Activated CD4-positive, alpha-beta T cell treated with anti-CD3 and anti-CD28 coated beads, Interleukin-2, amount 10 ng/mL, durations not matched to agents 24 days and 14 days (primary cell): ENCODE measurements at places on chromosomes 1 and 21. TPM values are rescaled to one million over a fixed set of nuclear protein-coding genes. Genes with fewer than 3 reads are reported as not detected.

Gene SPRR2F
- total RNA-seq, result not detected in 2 replicates

Gene SYNC
- total RNA-seq, result not detected in 2 replicates

Gene SLC5A9
- not detected in 2 replicates for total RNA-seq

Gene GRIK3
- not detected in 2 replicates for total RNA-seq

Gene SPATA21
- total RNA-seq, result not detected in 2 replicates

Gene SLC25A24
- 16.9 and 18.4 TPM in 2 replicates for total RNA-seq

Gene PALMD
- not detected in 2 replicates for total RNA-seq

Gene MTARC2
- not detected in 2 replicates for total RNA-seq

Gene HRNR
- total RNA-seq, result not detected in 2 replicates

Gene CFHR4
- not detected in 2 replicates for total RNA-seq

Gene FOXD3
- total RNA-seq, result not detected in 2 replicates

Gene OR2L2
- total RNA-seq, result 0.07 TPM in 2 replicates

- peak overlapping the region; percentile 42 for H3K27ac ChIP-seq
- peaks cover 15% of the 10 kb centered on the region for H3K4me1 ChIP-seq
- peaks cover 50% of the 10 kb centered on the region for H3K36me3 ChIP-seq
- H3K4me3 ChIP-seq, result no peak overlapping the region
- no peak for DNase-seq
Observed at GRCh38 chr1:41590331-41590730, 105.8 kb upstream of the EDN2 start.

- H3K4me3 ChIP-seq, result no peak overlapping the region
- H3K27me3 ChIP-seq, result peaks cover 8% of the 10 kb centered on the region
- no peak for DNase-seq
- no peaks in the 10 kb centered on the region for H3K36me3 ChIP-seq
- H3K27ac ChIP-seq, result no peak overlapping the region
Observed at GRCh38 chr1:67610450-67610849, 74.6 kb upstream of the GADD45A start.

- DNase-seq, result no peak
- no peaks in the 10 kb centered on the region for H3K36me3 ChIP-seq
- H3K4me3 ChIP-seq, result peak overlapping the region; percentile 41
- peak overlapping the region; percentile 88 for H3K27ac ChIP-seq
Observed at GRCh38 chr1:109891930-109892329, 18.7 kb upstream of the CSF1 start.

- peak overlapping the region; percentile 61 for H3K4me3 ChIP-seq
- peaks cover 24% of the 10 kb centered on the region for H3K4me1 ChIP-seq
- peaks cover 4% of the 10 kb centered on the region for H3K27me3 ChIP-seq
- peak overlapping the region; percentile 77 for H3K27ac ChIP-seq
- no peak for DNase-seq
Observed at GRCh38 chr21:34640858-34641257, 25.9 kb upstream of the RCAN1 start.

- no peak overlapping the region for H3K4me3 ChIP-seq
- peaks cover 4% of the 10 kb centered on the region for H3K36me3 ChIP-seq
- H3K27me3 ChIP-seq, result peaks cover 16% of the 10 kb centered on the region
- no peak overlapping the region for H3K27ac ChIP-seq
- no peak for DNase-seq
Observed at GRCh38 chr1:13694886-13695684, 4.9 kb upstream of the PRDM2 start.

DNA sequence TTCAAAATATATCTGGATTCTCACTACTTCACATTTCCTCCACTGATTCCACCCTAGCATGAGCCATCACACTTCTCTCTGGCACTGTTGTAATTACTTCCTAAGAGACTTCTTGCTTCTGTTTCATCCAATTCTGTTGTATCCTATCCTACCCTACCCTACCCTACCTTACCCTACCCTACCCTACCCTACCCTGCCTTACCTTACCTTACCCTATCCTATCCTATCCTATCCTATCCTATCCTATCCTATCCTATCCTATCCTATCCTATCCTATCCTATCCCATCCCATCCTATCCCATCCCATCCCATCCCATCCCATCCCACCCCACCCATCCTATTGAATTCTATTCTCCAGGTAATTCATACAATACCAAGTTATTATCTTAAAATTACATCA, 29.7 kb downstream of the KCNA2 start:
- DNase-seq, result no peak
- peaks cover 49% of the 10 kb centered on the region for H3K27me3 ChIP-seq
- H3K36me3 ChIP-seq, result no peaks in the 10 kb centered on the region
- no peak overlapping the region for H3K27ac ChIP-seq
- H3K4me3 ChIP-seq, result no peak overlapping the region

GRCh38 chr1:111600886-111601386, 18.7 kb upstream of the RAP1A start:
- peak; percentile 79 for DNase-seq
- peaks cover 93% of the 10 kb centered on the region for H3K4me1 ChIP-seq

- no peak for DNase-seq
- H3K36me3 ChIP-seq, result no peaks in the 10 kb centered on the region
- H3K4me3 ChIP-seq, result no peak overlapping the region
- no peaks in the 10 kb centered on the region for H3K27me3 ChIP-seq
Observed at GRCh38 chr1:240909701-240910457, 297.9 kb upstream of the GREM2 start.

- H3K27me3 ChIP-seq, result peaks cover 5% of the 10 kb centered on the region
- no peak overlapping the region for H3K27ac ChIP-seq
- peaks cover 24% of the 10 kb centered on the region for H3K4me1 ChIP-seq
- H3K36me3 ChIP-seq, result no peaks in the 10 kb centered on the region
- H3K4me3 ChIP-seq, result peak overlapping the region; percentile 46
- no peak for DNase-seq
Observed at GRCh38 chr21:35428001-35428320, 378.9 kb upstream of the RUNX1 start.

DNA sequence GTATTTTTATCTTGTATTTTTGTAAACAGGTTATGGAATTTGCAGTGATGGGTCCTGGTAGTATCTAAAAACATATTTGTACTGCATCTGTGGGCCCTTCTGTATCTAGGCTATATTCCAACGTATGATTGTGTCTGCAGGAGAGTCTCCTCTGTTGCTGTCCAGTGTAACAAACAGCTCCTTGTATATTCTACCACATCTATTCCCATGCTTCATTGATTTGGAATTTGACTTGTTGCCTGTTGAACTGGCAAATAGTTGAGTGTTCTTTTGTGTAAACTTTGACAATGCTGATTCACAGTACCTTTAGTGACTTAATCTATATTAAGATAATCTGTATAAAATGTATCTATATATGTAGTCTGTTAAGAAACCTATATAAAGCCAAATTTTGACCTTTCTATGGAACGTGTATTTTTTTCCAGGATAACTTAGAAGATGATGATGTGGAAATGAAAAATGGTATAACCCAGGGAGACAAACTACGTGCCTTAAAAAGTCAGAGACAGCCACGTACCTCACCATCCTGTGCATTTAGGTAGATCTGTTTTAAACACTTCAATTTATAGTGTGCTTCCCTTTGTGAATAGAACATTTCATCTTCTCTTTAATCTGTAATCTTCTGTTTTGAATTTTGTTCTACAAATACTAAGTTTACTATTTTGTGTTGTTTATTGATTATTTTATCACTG, 43.4 kb upstream of the GPR88 start:
- H3K4me1 ChIP-seq, result no peaks in the 10 kb centered on the region
- no peak for DNase-seq
- no peak overlapping the region for H3K27ac ChIP-seq
- no peaks in the 10 kb centered on the region for H3K27me3 ChIP-seq
- peaks cover 37% of the 10 kb centered on the region for H3K36me3 ChIP-seq

DNA sequence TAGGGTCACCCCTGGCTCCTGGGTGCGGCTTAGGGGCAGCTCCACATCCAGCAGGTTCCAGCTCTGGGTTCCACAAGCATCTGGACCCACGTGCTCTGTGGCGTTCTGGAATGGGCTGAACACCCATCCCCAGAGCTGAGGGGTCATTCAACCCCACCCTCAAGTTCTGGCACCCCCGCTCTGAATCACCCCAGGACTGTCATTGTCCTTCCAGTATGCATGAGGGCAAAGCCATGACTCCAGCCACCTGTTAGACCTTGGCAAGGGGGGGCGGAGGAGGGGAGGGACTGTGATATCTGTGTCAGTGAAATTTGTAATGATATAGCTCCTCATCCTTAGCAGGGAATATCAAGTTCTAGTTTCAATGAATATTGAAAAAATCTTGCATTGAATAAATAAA, 12.3 kb downstream of the INSRR start:
- peaks cover 44% of the 10 kb centered on the region for H3K27me3 ChIP-seq
- H3K4me3 ChIP-seq, result no peak overlapping the region
- H3K36me3 ChIP-seq, result peaks cover 2% of the 10 kb centered on the region
- H3K4me1 ChIP-seq, result peaks cover 30% of the 10 kb centered on the region
- H3K27ac ChIP-seq, result no peak overlapping the region

GRCh38 chr1:58802640-58803399, 19.0 kb upstream of the JUN start:
- H3K27ac ChIP-seq, result no peak overlapping the region
- H3K4me3 ChIP-seq, result no peak overlapping the region
- peaks cover 7% of the 10 kb centered on the region for H3K4me1 ChIP-seq
- H3K36me3 ChIP-seq, result peaks cover 13% of the 10 kb centered on the region
- no peak for DNase-seq

- H3K27ac ChIP-seq, result no peak overlapping the region
- no peaks in the 10 kb centered on the region for H3K36me3 ChIP-seq
- no peaks in the 10 kb centered on the region for H3K4me1 ChIP-seq
- no peak overlapping the region for H3K4me3 ChIP-seq
- H3K27me3 ChIP-seq, result peaks cover 8% of the 10 kb centered on the region
- no peak for DNase-seq
Observed at GRCh38 chr1:243903895-243904294, 53.9 kb upstream of the AKT3 start.

DNA sequence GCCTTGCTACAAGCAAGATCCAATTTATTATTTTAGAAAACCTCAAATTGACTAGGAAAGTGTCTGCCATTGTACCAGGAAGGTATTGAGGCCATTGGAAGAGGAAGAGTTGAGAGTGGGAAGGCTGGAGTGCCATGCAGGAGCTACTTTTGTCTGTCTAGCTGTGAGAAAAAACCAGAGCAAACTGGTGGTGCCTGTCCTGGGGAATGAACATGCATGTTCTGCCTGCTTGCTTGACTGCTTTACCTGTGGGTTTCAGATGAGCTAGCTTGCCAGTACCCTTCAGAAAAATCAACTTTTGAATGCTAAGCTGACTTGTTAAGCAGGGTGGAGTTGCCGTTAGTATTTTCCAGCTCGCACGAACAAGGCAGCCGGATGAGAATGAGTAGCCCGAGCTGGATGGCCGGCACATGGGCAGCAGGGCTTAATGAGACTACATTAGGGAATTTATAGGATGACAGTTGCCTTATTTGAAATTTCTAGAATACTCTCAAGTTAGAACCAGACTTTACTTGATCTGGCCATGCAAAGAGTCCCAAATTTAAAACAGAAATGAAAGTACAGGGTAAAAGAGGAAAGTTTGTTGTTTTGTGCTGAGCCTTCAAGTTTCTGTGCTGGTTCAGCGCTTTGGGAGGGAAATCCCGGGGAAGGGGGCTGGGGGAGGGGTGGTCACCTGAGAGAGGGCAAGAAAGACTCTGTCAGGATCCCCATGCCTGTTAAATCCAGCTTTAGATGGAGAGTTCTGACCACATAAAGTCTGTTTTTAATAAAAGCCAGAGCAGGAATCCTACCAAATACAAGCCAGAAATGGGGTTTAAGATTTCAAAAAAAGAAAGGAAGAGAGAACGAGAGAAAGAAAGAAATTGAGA, 29.6 kb upstream of the C1orf105 start:
- H3K27me3 ChIP-seq, result peaks cover 2% of the 10 kb centered on the region
- H3K27ac ChIP-seq, result no peak overlapping the region
- no peak overlapping the region for H3K4me3 ChIP-seq
- H3K4me1 ChIP-seq, result peaks cover 31% of the 10 kb centered on the region
- DNase-seq, result no peak

DNA sequence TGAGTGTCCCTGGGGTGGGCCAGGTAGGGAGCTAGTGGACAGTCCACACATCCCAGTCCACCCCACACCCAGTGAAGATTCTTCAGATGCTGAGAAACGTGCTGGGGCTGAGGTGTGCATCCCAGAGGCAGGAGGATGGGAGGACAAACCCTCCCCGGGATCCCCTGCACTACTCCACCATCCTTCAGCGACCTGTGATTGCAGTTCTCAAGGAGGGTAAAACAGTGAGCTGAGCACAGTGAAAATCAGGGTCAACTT, 51.0 kb downstream of the ELK4 start:
- DNase-seq, result no peak
- H3K27ac ChIP-seq, result no peak overlapping the region

DNA sequence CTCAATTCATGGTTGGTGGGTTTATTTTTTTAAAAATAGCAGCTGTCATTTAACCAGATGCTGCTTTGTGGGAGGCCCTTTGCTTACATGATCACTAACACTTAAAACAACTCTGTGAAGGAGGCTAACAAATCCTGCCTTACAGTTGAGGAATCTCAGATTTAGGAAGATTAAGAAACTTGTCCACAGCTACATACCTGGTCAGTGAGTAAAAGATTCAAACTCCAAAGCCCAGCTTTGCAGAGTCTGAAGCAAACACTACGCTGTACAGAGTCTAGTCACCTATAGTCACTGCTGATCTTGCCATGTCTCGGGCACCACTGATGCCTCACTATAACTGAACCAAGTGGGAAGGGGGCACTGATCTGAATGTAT, 535.4 kb downstream of the SMYD3 start:
- DNase-seq, result no peak
- no peak overlapping the region for H3K4me3 ChIP-seq
- no peaks in the 10 kb centered on the region for H3K4me1 ChIP-seq

- no peaks in the 10 kb centered on the region for H3K27me3 ChIP-seq
- no peaks in the 10 kb centered on the region for H3K36me3 ChIP-seq
- H3K27ac ChIP-seq, result no peak overlapping the region
- DNase-seq, result no peak
- H3K4me3 ChIP-seq, result no peak overlapping the region
Observed at GRCh38 chr1:4527819-4528218, 126.6 kb upstream of the AJAP1 start.

GRCh38 chr1:13700521-13701270, 708 bp downstream of the PRDM2 start:
- H3K27ac ChIP-seq, result peak overlapping the region; percentile 91
- H3K27me3 ChIP-seq, result no peaks in the 10 kb centered on the region
- peaks cover 38% of the 10 kb centered on the region for H3K4me1 ChIP-seq
- peak overlapping the region; percentile 87 for H3K4me3 ChIP-seq

- DNase-seq, result no peak
- no peaks in the 10 kb centered on the region for H3K27me3 ChIP-seq
- no peaks in the 10 kb centered on the region for H3K36me3 ChIP-seq
- no peaks in the 10 kb centered on the region for H3K4me1 ChIP-seq
- no peak overlapping the region for H3K27ac ChIP-seq
Observed at GRCh38 chr1:240946926-240947325, 335.0 kb upstream of the GREM2 start.

DNA sequence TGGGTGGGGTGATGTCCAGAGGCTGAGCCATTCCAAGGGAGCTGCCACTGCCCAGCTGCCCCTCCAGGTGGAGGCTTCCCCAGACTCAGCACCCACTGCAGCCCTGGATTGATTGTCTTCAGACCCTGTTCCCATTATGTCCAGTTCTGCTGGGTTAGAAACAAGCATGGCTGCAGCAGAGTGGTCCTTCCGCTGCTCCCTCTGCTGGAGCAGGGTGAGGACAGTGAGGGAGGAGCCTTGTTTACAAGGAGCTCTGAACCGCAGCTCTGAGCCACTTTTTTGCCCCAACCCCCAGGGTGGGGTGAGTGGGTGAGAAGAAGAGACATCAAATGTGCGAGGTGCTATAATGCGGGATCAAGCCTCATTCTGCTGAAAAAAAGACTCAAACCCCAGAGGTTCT, 2.3 kb downstream of the TNNT2 start:
- no peak overlapping the region for H3K4me3 ChIP-seq
- DNase-seq, result no peak
- H3K27me3 ChIP-seq, result peaks cover 7% of the 10 kb centered on the region
- H3K27ac ChIP-seq, result no peak overlapping the region
- no peaks in the 10 kb centered on the region for H3K4me1 ChIP-seq

GRCh38 chr21:35400233-35400939, 351.3 kb upstream of the RUNX1 start:
- H3K4me1 ChIP-seq, result peaks cover 28% of the 10 kb centered on the region
- H3K4me3 ChIP-seq, result no peak overlapping the region
